Right ventricle myocardium superior (tissue), 1 donor: ENCODE measurements at places on chromosomes 4 and X.

DNA sequence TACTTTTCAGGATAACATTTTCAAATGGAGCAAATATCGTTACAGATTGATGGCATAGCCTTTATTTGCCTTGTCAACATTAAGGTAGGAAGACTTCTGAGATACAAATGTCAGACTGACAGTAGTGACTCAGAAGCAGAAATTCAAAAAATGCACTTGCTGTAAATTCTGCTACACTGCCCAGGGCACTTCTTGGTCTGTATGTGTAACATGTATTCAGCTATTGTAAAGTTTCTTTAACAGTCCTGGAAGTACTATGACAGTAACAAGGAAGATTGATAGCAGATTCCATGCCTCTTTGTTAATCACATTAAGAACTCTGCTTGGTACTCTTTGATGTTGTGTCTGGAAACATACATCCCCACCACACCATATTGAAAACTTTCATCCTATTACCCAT lies 69.6 kb upstream of the PCDH18 start:
- no peak for DNase-seq

DNA sequence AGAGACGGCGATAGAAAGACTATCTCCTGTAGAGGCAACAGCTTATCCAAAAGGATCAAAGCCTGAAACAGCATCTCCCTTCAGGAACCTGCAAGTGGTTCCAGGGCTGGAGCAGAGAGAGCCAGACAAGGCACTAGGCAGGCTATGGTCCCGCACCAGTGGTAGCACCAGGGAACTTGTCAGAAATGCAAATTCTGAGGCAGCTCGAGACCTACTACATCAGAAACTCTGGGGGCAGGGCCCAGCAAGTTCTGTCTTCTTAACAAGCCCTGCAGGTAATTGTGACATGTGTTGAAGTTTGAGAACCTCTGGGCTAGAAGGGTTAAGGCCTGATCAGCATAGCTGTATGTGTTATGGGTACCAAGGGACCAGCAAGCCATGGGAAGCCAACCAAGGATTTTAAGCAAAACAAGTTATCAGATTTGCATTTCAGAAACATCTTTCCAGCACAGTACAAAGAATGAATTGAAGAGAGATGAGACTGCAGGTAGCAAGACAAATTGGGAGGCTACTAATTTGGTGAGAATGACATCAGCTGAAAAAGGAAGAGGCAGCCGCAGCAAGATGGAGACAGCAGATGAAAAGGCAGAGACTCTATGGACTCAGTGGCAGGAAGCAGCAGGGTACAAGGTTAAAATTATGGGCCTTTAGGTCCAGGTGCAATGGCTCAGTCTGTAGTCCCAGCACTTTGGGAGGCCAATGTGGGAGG lies 139.7 kb downstream of the TSPAN5 start:
- DNase-seq, result no peak

GRCh38 chr4:123423819-123424218 lies 27.2 kb downstream of the SPRY1 start:
- DNase-seq, result no peak

DNA sequence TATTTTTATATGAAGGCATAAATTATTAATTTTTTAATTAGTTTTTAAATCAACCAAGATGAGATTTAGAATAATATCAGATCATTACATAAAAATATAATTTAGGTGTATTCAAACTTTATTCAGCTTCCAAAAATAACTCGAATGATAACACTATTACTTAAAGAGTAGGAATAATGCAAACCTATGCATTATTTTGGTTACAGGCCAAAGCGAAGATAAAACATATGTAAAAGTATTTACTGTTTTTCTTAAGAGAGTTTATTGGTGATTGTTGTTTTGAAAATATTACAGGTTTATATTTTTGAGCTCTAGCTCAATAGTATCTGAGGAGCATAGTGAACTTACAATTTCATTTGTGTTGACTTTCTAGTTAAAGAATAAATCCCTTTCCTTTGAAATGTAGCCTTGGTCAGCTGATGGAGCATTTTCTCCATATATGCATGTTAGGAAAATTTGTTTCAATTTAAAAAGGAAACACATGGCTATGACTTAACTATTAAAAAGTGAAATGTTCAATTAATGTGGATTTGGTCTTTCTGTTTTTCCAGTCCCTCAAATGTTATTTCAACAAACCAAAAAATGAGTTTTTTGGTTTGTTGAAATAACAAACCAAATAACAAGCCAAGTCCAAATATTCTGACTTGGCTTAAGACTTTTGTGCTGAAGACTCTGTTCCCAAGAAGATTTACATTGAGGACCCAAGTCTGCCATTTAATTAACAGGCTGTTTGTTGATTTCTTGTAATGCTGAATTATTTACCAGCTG lies 346.9 kb downstream of the ARHGAP24 start:
- no peak for DNase-seq

DNA sequence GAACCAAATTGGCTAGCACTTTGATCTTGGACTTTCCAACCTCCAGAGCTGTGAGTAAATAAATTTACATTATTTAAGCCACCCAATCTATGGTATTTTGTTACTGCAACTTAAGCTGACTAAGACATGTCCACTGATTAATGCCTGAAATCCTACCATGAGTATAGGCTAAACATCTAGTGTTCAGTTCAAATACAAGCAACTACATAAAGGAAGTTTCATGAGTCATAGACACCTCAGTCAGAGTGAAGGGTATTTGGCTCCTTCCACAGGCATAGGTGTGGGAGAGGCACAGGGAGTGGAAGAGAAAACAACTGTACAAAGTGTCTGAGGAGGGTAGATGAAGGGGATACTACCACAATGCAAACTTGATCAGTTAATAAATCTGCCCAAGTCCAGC lies 35.5 kb upstream of the PCDH19 start:
- DNase-seq, result no peak

- no peak for DNase-seq
Observed at GRCh38 chr4:56817840-56818491, 3.5 kb downstream of the SPINK2 start.

DNA sequence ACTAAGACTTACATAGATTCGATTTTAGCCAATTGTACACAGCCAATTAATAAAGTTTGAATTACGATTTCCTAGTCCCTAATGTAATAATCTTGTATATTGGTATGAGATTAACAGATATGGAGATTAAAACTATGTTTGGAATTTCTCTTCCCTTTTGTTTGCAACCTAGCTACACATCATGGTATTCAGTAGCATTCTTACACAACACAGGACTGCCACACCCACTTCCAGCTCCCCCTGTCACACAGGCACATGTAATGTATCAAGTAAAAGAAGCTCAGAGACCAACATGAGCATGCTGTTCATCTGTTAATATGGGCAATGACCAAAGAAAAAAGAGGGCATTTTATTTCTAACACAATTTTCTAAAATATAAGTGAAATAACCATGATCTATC lies 12.8 kb downstream of the SLC6A14 start:
- DNase-seq, result no peak

GRCh38 chr4:38618505-38618904 lies 45.5 kb upstream of the KLF3 start:
- DNase-seq, result no peak

- no peak for DNase-seq
Observed at GRCh38 chr4:155802190-155802959, 43.6 kb downstream of the GUCY1B1 start.

- DNase-seq, result no peak
Observed at GRCh38 chrX:26952213-26952612, 510.9 kb downstream of the PPP4R3C start.

DNA sequence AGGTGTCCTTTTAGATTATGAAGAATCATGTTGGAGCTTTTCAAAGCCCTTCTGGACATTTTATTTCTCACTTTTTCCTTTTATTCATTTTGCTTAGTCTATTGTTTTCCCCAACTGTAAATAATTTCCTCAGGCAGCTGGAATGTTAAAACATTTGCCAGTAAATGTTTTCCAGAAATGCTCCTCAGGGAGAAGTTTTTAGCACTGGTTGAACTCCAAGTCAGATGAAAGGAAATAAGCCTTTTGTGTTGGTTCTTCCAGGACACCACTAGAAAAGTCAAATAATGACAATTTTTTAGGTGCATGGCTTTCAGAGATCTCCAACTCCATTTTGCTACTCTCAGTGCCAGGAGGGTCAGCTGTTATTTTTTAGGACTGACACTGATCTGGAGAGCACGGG lies 127.9 kb downstream of the IL13RA2 start:
- DNase-seq, result no peak

DNA sequence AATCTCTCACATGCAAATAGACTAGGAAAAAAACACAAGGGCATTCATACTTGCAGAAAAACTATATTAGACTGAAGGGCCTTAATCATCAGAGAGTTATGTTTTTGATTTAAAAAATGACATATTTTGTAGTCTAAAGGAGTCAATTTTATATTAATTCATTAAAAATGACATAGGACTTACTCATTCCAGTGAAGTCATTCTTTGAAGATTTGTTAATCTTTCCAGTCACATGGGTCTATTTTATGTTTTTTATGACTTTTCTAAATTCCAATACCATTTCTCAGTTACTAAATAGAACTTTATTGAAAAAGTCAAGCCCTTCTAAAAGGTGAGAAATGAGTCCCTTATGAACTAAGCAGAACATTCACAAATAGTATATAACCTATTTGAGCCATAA lies 743.8 kb upstream of the INTU start:
- no peak for DNase-seq

- DNase-seq, result no peak
Observed at GRCh38 chr4:119130365-119131065, 5.1 kb upstream of the MYOZ2 start.

GRCh38 chr4:92599044-92599443 lies 295.3 kb downstream of the GRID2 start:
- no peak for DNase-seq

DNA sequence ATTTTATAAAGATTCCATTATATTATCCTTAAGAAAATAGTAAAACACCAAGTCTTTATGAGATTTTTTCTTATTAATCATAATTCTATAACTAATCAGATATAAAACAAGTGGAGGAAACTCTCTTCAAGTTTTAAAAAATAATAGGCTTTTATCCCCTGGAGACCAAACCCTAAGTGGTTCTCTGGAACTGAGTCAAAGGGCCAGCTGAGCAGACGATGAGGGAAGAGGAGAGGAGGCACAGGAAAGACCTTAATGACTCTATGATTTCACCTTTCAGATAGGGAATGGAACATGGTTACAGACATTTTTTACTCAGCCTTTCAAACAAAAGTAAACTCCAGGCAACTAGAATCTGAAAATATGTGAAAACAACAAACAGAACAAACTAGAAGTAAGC lies 201.8 kb downstream of the SLC39A8 start:
- no peak for DNase-seq

DNA sequence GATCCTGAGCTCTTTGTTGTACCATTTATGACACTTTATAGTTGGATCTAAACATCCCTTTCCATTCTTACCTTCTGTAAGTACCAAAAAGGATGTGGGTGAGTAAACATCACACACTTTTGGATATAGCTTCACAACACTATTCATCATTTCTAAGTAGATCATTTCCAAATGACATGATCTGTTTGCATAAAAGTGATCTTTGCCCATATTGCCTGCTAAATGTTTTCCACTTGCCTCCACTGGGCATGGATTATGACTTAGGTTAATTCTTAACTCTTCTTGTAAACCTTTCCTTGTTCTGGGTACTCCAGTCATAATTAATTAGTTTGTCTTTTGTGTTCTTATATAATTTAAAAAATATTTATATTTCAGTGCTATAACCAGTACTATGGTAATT lies 244.9 kb upstream of the AGA start:
- DNase-seq, result no peak

- DNase-seq, result no peak
Observed at GRCh38 chr4:188032170-188032569, 36.6 kb downstream of the ZFP42 start.

- no peak for DNase-seq
Observed at GRCh38 chr4:39354254-39354552, 12.0 kb downstream of the RFC1 start.

DNA sequence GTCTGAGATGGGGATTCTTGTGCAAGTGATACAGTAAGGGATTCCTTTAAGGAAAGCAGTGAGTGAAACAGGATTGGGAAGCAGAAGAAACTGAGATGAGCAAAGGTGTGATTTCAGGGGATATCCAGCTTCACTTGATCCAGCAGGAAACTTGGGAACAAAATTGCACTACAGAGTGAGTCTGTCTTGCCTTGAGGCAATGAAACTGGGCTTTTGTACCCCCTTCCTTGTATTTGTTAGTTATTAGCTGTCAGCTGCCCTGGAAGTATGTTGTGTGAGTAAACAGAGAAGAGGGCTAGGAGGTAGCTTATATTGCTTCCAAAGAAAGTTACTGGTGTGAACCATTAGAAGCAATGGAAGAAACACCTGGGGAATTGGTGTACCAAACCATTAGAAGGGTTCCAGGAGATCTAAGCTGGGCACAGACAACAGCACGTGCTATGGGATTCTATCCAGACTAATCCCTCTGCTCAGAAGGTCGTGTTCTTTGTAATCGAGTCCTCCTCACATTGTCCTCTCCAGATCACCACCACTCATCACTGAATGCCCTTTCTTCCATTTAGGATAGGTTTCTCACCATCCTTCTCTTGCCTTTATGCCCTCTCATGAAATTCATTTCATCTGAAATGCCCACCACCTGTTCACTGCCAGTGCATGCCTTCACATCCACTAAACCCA lies 76.0 kb downstream of the PDLIM5 start:
- DNase-seq, result no peak

GRCh38 chr4:102687982-102688433 lies 72.8 kb downstream of the MANBA start:
- DNase-seq, result no peak

DNA sequence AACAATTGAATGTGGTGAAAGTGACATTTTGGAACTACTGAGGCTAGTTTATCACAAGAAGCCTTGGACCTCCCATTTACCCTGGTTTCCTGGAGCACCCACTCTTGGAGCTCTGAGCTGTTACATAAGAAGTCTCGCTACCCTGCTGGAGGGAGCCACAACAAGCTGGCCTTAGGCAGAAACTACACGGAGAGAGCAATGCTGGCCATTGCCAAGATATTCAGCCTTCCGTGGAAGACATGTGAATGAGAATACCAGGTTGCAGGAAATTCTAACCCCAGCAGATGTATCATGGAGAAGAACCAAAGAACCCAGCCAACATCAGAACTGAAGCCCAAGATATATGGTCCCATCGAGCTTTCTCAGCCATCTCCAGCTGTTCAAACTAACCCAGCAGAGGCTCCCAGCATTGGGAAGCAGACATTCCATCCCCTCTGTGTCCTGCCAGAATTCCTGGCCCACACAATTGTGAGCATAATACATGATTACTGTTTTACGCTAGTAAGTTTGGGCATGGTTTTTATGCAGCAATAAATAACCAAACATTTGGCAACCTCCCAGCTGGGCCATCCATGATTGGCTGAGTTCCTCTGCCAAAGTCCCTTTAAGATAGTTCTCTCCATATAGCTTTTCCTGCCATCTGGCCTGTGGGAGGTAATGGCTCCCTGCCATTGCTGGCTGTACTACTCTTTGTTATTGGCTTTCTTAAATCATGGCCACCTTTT lies 17.9 kb upstream of the PDE5A start:
- no peak for DNase-seq

- no peak for DNase-seq
Observed at GRCh38 chrX:132488180-132488705, 595 bp downstream of the MBNL3 start.

GRCh38 chrX:46865281-46865680 lies 28.4 kb downstream of the RP2 start:
- DNase-seq, result no peak
